ENCODE measurements at places on chromosomes 5 and 9.

DNA sequence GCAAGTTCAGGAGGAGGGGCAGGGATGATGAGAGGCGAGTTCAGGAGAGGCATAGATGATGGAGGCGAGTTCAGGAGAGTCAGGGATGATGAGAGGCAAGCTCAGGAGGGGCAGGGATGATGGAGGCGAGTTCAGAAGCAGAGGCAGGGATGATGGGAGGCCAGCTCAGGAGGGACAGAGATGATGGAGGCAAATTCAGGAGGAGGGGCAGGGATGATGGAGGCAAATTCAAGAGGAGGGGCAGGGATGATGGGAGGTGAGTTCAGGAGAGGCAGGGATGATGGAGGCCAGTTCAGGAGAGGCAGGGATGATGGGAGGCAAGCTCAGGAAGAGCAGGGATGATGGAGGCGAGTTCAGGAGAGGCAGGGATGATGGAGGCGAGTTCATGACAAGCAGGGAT, 17.8 kb upstream of the SPOCK1 start:
- H3K27me3 ChIP-seq: peaks cover 2% of the 10 kb centered on the region
- DNase-seq: no peak
- H3K36me3 ChIP-seq: no peaks in the 10 kb centered on the region
- no peak overlapping the region for H3K4me3 ChIP-seq
- no peaks in the 10 kb centered on the region for H3K4me1 ChIP-seq

DNA sequence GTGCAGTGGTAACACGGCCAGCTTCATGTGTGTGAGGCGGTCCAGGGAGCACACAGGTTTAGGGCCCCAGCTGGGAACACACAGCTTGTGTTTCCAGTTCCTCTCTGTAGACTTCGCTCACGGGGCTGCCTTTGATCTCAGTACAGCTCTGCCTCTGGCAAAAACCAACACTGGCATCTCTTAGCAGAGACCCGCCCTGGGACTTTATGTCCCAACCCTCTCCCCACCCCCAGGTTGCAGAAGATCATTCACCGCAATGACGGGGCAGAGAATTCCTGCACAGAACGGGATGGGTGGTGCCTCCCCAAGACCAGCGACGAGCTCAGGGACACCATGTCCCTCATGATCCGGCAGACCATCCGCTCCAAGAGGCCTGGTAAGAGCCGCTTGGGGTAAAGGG, 5.2 kb upstream of the CEL start:
- no peak for DNase-seq
- peak overlapping the region; percentile 64 for H3K4me3 ChIP-seq
- no peaks in the 10 kb centered on the region for H3K27me3 ChIP-seq
- H3K27ac ChIP-seq: peak overlapping the region; percentile 67
- H3K36me3 ChIP-seq: peaks cover 56% of the 10 kb centered on the region

DNA sequence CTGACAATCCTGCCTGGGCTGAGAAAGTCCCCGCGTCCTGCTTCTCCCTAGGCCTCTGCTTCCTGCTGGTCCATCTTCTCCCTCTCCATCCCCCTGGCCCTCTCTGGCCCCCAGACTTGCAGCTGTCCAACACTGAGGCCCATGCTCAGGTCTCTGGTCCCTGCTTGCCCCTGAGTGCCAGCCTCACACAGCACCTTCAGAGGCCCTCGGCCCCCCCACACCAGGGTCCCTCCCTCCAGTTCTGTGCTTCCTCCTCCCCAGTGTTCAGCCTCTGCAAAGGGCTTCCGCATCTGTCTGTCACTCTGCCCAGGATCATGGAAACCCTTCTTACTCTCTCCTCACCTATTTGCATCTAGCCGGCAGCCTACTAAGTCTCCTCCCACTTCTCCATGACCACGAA, 62.4 kb upstream of the CTSL start:
- H3K4me1 ChIP-seq: peaks cover 4% of the 10 kb centered on the region
- DNase-seq: no peak
- H3K4me3 ChIP-seq: no peak overlapping the region
- H3K36me3 ChIP-seq: no peaks in the 10 kb centered on the region
- no peaks in the 10 kb centered on the region for H3K27me3 ChIP-seq

DNA sequence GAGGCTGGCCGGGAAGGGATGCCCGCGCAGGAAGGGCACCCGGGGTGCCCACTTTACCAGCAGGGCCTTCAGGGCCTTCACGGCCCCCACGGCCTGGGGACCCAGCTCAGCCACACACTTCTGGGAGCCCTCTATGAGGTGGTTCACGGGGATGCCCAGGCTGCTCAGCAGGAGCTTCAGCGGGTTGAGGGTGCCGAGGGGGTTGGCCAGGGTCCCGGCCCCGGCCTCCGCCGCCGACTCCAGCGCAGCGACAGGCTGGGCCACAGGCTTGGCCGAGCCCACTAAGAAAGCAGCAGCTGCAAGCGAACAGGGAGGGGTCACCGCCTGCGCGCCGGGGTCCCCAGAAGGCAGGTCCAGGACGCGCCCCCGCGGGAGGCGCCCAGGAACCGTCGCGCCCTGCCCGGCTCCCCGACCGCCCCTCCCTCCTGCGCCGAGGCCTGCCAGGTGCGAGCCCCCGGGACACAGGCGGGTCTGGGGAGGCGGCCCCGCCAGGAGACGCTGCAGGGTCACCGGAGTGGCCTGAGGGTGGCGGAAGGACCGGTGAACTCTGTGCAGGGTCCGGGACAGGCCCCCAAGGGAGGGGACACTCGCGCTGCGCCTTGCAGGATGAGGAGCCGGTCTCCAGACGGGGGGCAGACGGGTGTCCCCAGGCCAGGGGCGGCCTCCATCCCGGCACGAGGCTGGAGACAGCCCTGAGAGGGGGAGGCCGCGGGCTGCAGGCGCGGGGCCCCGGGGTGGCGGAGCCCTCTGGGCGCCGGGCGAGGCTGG, 572 bp downstream of the SCGB3A1 start:
- no peaks in the 10 kb centered on the region for H3K36me3 ChIP-seq
- H3K27ac ChIP-seq: no peak overlapping the region
- peaks cover 2% of the 10 kb centered on the region for H3K4me1 ChIP-seq
- H3K27me3 ChIP-seq: peaks cover 39% of the 10 kb centered on the region
- no peak overlapping the region for H3K4me3 ChIP-seq
- no peak for DNase-seq

GRCh38 chr5:124371111-124371706, 375.2 kb downstream of the ZNF608 start:
- no peak overlapping the region for H3K27ac ChIP-seq
- no peaks in the 10 kb centered on the region for H3K36me3 ChIP-seq
- no peaks in the 10 kb centered on the region for H3K4me1 ChIP-seq
- H3K4me3 ChIP-seq: no peak overlapping the region
- H3K27me3 ChIP-seq: no peaks in the 10 kb centered on the region
- DNase-seq: no peak

DNA sequence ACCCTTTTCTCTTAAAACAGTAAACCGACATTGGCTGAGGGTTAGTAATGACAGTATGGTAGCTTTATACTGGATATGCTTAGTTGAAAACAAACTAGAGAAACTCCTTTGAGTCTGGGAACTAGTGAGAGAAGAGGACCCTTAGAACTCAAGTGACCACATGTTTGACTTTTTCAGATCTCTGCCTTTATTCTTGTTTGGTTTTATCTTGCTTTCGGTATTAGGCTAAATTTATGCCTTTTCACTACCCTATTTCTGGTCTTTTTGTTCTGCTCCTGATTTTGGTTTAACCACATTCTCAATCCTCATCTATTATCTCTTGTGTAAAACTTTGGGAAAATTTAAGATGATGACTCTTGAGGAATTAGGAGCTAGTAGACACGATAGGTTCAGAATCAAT, 11.0 kb downstream of the SNAPC3 start:
- DNase-seq: no peak
- H3K36me3 ChIP-seq: peaks cover 59% of the 10 kb centered on the region
- no peak overlapping the region for H3K4me3 ChIP-seq

- H3K4me1 ChIP-seq: no peaks in the 10 kb centered on the region
- peaks cover 14% of the 10 kb centered on the region for H3K36me3 ChIP-seq
Measured at GRCh38 chr5:115514220-115514619, 30.4 kb downstream of the FEM1C start.

DNA sequence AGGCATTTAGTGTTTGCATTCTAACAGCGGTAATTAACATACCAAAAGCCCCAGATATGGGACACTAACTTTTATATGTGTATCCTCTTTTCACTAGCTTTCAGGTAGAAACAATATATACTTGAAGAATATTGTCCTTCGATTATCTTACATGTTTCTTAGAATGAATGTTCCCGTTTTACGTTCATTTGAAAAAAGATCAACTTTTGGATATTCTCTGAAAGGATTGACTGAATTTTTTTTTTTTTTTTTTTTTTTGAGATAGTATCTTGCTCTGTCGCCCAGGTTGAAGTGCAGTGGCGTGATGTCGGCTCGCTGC, 32.2 kb upstream of the FSD1L start:
- H3K36me3 ChIP-seq: no peaks in the 10 kb centered on the region
- H3K27ac ChIP-seq: no peak overlapping the region
- H3K27me3 ChIP-seq: peaks cover 39% of the 10 kb centered on the region
- peaks cover 13% of the 10 kb centered on the region for H3K4me1 ChIP-seq
- no peak for DNase-seq

- H3K27ac ChIP-seq: no peak overlapping the region
- peaks cover 9% of the 10 kb centered on the region for H3K27me3 ChIP-seq
- H3K4me3 ChIP-seq: no peak overlapping the region
- peak; percentile 42 for DNase-seq
- peaks cover 2% of the 10 kb centered on the region for H3K36me3 ChIP-seq
Measured at GRCh38 chr9:78035383-78035993, 3.9 kb upstream of the GNAQ start.

DNA sequence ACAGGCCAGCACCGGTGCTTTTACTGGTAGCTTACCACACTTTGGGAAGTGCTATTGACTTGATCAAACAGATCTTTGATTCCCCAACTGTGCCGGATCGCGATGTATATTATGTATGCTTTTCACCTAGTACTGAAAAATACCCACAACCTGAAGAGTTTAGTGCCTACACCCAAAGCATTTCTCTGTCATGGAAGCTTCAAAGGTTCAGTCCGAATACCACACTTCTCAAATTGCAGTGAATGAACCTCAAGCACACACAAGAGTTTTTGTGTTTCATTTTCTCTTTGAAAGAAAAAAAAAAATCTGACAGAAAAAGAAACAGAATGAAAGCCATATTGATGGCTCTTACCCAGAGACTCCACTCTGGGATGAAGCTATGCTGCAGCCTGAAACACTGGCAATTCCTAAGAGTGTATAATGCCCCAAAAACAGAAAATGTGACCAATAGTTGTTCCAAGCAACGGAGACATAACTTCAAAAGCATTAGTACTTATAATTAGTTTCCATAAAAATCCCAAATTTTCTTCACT, 100.9 kb downstream of the EBF1 start:
- no peaks in the 10 kb centered on the region for H3K4me1 ChIP-seq
- peaks cover 13% of the 10 kb centered on the region for H3K27me3 ChIP-seq
- no peak overlapping the region for H3K27ac ChIP-seq
- no peak overlapping the region for H3K4me3 ChIP-seq

GRCh38 chr5:180720486-180720885, 19.4 kb downstream of the OR2Y1 start:
- H3K4me3 ChIP-seq: no peak overlapping the region
- H3K27ac ChIP-seq: no peak overlapping the region
- peaks cover 20% of the 10 kb centered on the region for H3K27me3 ChIP-seq
- peaks cover 14% of the 10 kb centered on the region for H3K4me1 ChIP-seq

DNA sequence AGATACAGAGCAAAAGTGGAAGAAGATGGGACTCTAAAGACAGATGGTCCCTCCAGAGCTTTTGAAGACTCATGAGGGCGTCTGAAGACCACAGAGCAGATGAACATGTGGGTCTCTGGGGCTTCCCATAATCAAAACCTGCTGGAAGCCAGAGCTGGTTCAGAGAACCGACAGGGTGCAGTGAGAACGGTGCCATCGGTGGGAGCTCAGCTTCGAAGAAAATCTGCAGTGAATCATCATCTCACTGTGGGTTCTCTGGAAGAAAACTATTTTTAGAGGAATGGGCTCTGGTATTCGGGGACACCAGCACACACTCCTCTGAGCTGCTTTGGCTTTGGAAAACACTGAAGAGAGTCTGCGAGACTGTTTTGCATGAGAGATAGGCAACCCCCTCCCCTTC, 222.4 kb upstream of the PANK3 start:
- peaks cover 37% of the 10 kb centered on the region for H3K4me1 ChIP-seq
- DNase-seq: peak; percentile 24

GRCh38 chr9:116423149-116423548, 264.0 kb upstream of the TRIM32 start:
- H3K27ac ChIP-seq: no peak overlapping the region
- H3K4me3 ChIP-seq: no peak overlapping the region
- DNase-seq: no peak
- no peaks in the 10 kb centered on the region for H3K27me3 ChIP-seq
- no peaks in the 10 kb centered on the region for H3K36me3 ChIP-seq
- H3K4me1 ChIP-seq: no peaks in the 10 kb centered on the region

DNA sequence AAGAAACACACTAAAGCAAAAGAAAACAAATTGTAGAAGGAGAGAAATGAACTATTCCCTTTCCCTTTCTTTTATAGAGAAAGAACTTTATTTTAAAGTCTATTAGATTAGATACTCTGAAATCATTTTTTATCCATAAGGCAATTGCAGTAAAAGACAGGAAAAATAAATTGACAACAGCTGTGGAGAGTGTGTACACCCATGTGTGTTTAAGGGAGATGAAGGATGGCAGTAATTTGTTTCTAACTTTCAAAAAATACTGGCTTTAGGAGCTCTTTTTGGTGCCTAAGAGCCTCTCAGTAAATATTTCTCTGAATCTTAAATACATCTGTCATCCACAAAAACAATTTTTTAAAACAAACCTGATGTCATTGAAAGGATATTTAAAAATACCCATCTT, 18.3 kb upstream of the ARL14EPL start:
- no peak for DNase-seq
- H3K4me3 ChIP-seq: no peak overlapping the region

DNA sequence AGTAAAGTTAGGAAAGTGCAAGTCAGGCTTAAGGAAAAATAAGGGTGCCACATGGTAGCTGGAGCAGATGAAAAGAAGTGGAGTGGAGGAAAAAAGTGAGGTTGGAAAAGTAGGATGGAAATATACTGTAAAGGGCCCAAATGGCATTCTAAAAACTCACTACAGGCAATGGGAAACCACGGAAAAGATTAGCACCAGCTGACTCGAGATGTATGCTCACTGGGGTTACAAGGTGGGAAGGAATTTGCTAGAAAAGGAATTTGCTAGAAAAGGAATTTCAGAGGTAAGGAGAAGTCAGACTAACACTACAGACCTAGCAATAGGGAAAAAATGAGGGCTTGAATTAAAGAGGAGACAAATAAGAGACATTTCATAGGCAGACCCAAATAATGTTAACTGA, 3.6 kb downstream of the PSMD5 start:
- H3K27me3 ChIP-seq: no peaks in the 10 kb centered on the region
- no peak for DNase-seq
- H3K4me1 ChIP-seq: peaks cover 40% of the 10 kb centered on the region

- no peaks in the 10 kb centered on the region for H3K36me3 ChIP-seq
- H3K27ac ChIP-seq: peak overlapping the region; percentile 73
- no peaks in the 10 kb centered on the region for H3K27me3 ChIP-seq
Measured at GRCh38 chr5:126987271-126987899, 43.0 kb downstream of the MARCHF3 start.

- no peak overlapping the region for H3K27ac ChIP-seq
- no peak for DNase-seq
- H3K4me3 ChIP-seq: no peak overlapping the region
- H3K36me3 ChIP-seq: no peaks in the 10 kb centered on the region
- no peaks in the 10 kb centered on the region for H3K27me3 ChIP-seq
Measured at GRCh38 chr5:22665801-22666200, 187.3 kb downstream of the CDH12 start.

Data from T-helper 2 cell treated with Interferon-gamma antibody and Interleukin-4, amounts not matched to agents 5 μg/mL and 100 μg/mL, for 36 hours (primary cell).